ENCODE measurements at places on chromosomes 3 and 15. TPM values are rescaled to one million over a fixed set of nuclear protein-coding genes. Genes with fewer than 3 reads are reported as not detected.

The SELENOS gene
- 26.0 TPM for total RNA-seq

The GOLGA6B gene
- total RNA-seq, result not detected

GRCh38 chr3:122563717-122564025 is 429 bp downstream of the PARP9 start:
- DNase-seq, result no peak

DNA sequence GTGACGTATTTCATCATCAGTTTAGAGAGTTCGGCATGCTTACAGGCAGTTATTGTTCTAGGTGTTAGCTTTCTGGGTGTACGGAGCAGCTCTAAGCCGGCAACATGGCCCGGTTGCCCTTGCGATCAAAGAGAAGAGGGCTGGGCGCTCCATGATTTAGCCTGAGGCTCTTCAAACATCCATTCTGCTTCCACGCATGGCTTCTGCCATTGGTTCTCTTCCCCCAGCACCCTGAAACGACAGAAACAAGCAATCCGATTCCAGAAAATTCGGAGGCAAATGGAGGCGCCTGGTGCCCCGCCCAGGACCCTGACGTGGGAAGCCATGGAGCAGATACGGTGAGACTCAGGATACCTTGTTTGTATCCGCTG is 574 bp downstream of the NGRN start:
- DNase-seq, result no peak

Measured in neural progenitor cell (in vitro differentiated cells).